Effector memory CD4-positive, alpha-beta T cell (primary cell): ENCODE measurements at places on chromosomes 16 and 17.

DNA sequence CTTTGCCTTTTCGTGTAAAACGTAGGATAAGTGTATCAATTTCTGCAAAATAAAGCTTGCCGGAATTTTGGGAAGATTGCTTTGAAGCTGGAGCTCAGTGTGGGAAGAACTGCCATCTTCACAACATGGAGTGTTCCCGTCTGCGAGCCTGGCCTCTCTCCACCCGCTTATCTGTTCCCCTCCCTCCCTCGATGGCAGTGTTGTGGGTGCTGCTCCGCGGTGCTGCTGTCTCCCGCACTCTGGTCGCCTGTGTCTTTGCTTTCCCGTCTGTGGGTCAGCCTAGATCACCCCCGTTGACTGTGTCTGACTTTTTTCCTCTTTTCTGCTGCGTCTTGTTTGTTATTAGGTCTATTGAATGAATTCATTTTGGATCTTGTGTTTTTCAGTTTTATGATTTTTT is 17.0 kb downstream of the ACSF3 start:
- DNase-seq: no peak
- H3K27ac ChIP-seq: no peak overlapping the region
- H3K4me3 ChIP-seq: no peak overlapping the region
- H3K36me3 ChIP-seq: peaks cover 53% of the 10 kb centered on the region
- H3K27me3 ChIP-seq: no peaks in the 10 kb centered on the region

GRCh38 chr16:75635036-75635435 is 12.0 kb upstream of the ADAT1 start:
- no peaks in the 10 kb centered on the region for H3K4me1 ChIP-seq
- peaks cover 84% of the 10 kb centered on the region for H3K36me3 ChIP-seq
- no peak for DNase-seq
- no peaks in the 10 kb centered on the region for H3K27me3 ChIP-seq

DNA sequence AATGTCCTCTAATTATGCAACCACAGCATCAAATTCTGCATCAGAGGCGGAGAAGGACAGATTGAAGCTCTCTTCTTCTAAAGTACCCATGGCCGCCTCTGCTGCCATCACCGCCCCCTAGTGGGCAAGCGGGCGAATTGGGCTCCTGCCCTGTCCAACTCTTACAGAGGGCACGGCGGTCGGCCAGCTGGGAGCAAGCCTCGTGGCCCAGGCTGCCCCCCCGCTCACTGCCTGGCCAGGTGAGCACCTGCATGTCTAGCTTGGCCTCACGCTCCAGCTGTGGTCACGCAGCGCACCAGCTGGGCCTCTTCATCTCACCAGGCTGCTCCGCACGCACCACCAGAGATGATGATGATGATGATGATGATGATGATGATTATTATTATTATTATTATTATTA is 146.1 kb upstream of the TOM1L1 start:
- no peak for DNase-seq
- H3K27me3 ChIP-seq: no peaks in the 10 kb centered on the region
- no peaks in the 10 kb centered on the region for H3K36me3 ChIP-seq

GRCh38 chr16:67000384-67001351 is 12.3 kb downstream of the CES4A start:
- H3K27me3 ChIP-seq: no peaks in the 10 kb centered on the region
- no peaks in the 10 kb centered on the region for H3K36me3 ChIP-seq
- DNase-seq: peak; percentile 52

GRCh38 chr17:29162082-29162908 is 17.9 kb downstream of the MYO18A start:
- H3K36me3 ChIP-seq: peaks cover 5% of the 10 kb centered on the region

GRCh38 chr17:3754458-3755334 is 31.0 kb downstream of the HASPIN start:
- no peaks in the 10 kb centered on the region for H3K27me3 ChIP-seq
- peak overlapping the region; percentile 58 for H3K27ac ChIP-seq
- H3K4me1 ChIP-seq: peaks cover 31% of the 10 kb centered on the region
- peak overlapping the region; percentile 49 for H3K4me3 ChIP-seq
- H3K36me3 ChIP-seq: no peaks in the 10 kb centered on the region
- DNase-seq: peak; percentile 79

GRCh38 chr16:2881783-2882649 is 999 bp upstream of the FLYWCH2 start:
- DNase-seq: peak; percentile 28
- peak overlapping the region; percentile 87 for H3K4me3 ChIP-seq
- H3K4me1 ChIP-seq: peaks cover 17% of the 10 kb centered on the region
- no peaks in the 10 kb centered on the region for H3K36me3 ChIP-seq

- H3K36me3 ChIP-seq: peaks cover 8% of the 10 kb centered on the region
- H3K27me3 ChIP-seq: no peaks in the 10 kb centered on the region
- H3K27ac ChIP-seq: no peak overlapping the region
- H3K4me1 ChIP-seq: peaks cover 3% of the 10 kb centered on the region
- H3K4me3 ChIP-seq: no peak overlapping the region
Observed at GRCh38 chr16:27718201-27719105, 168.5 kb downstream of the KATNIP start.

DNA sequence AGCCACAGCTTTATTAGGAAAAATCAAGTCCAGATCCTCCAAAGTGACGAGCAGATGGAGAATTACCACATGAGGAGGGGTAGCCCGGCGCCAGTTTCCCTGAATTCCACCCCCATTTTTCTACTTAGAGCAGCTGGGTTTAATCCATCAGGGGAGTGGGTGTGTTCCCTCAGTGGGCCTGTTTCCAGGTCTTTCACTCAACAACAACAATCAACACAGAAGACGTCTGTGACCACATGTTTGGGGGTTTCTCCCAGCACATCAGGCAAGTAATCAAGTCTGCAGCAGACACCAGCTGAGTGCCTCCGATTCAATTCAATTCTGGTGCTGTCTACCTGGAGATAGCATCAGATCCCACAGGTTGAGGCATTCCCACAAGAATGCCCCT is 6.8 kb downstream of the SLC6A2 start:
- H3K4me3 ChIP-seq: no peak overlapping the region
- no peak overlapping the region for H3K27ac ChIP-seq
- no peaks in the 10 kb centered on the region for H3K4me1 ChIP-seq
- no peaks in the 10 kb centered on the region for H3K27me3 ChIP-seq
- no peaks in the 10 kb centered on the region for H3K36me3 ChIP-seq

GRCh38 chr17:79020631-79021301 is 3.2 kb upstream of the C1QTNF1 start:
- no peak for DNase-seq
- H3K27ac ChIP-seq: no peak overlapping the region
- no peak overlapping the region for H3K4me3 ChIP-seq
- H3K4me1 ChIP-seq: peaks cover 13% of the 10 kb centered on the region
- no peaks in the 10 kb centered on the region for H3K36me3 ChIP-seq

DNA sequence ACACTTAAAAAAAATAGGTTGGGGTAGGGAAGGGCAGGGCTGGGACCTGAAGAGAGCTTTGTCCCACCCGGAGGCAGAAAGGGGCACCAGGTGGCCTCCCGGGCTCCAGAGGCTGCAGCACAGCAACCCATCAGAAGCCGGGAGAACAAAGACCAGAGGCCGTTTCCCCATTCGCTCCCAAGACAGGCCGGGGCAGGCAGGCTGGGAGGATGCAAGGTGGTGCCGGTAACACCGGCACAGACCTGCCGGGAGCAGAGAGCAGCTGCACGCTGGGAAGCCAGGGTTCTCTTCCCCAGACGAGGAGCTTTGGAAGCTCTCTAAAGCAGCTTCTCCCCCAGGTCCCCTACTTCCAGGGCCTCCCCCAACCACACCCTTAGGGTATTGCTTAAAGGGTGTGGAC is 5.6 kb downstream of the PPL start:
- H3K4me3 ChIP-seq: no peak overlapping the region
- H3K27me3 ChIP-seq: no peaks in the 10 kb centered on the region
- DNase-seq: no peak
- no peaks in the 10 kb centered on the region for H3K36me3 ChIP-seq

GRCh38 chr16:83943516-83944050 is 9.5 kb upstream of the OSGIN1 start:
- no peak overlapping the region for H3K4me3 ChIP-seq
- no peaks in the 10 kb centered on the region for H3K36me3 ChIP-seq
- DNase-seq: no peak
- no peaks in the 10 kb centered on the region for H3K4me1 ChIP-seq
- no peaks in the 10 kb centered on the region for H3K27me3 ChIP-seq
- H3K27ac ChIP-seq: no peak overlapping the region

GRCh38 chr16:88805887-88806393 is 2.4 kb downstream of the CDT1 start:
- H3K27ac ChIP-seq: no peak overlapping the region
- H3K36me3 ChIP-seq: peaks cover 14% of the 10 kb centered on the region
- H3K4me3 ChIP-seq: no peak overlapping the region
